Tongue (tissue), 3 donors: ENCODE measurements at places on chromosomes 6 and 20. TPM values are rescaled to one million over a fixed set of nuclear protein-coding genes. Genes with fewer than 3 reads are reported as not detected.

The VGLL2 gene
- total RNA-seq: 18.4 TPM

The FOXA2 gene
- 1.1 TPM for total RNA-seq

The DPM1 gene
- 73.5 TPM for total RNA-seq

The HLA-C gene
- total RNA-seq: 27.6 TPM

The LY6G6D gene
- total RNA-seq: not detected

The PDE7B gene
- total RNA-seq: 14.6 TPM

The DZANK1 gene
- total RNA-seq: 1.6 TPM
